SK-N-SH (cell line): ENCODE measurements at places on chromosomes 7 and 10.
A peak's percentile ranks its signal among the peaks of the same experiment; 100 is the strongest.

- DNase-seq: peak; percentile 36
These were observed 4.0 kb upstream of the ADIRF start for GRCh38 chr10:86964061-86964846.

- peak; percentile 89 for DNase-seq
These were observed at the start of gene GRM8 for GRCh38 chr7:127252778-127253280. Gene GRM8, minus strand, starts transcription at chr7:127252941.

GRCh38 chr7:143314127-143314526 lies 1.8 kb upstream of the CLCN1 start:
- no peak for DNase-seq

GRCh38 chr10:87550741-87551140 lies 46.0 kb downstream of the MINPP1 start:
- no peak for DNase-seq
